ENCODE measurements at places on chromosomes 12 and 14.

DNA sequence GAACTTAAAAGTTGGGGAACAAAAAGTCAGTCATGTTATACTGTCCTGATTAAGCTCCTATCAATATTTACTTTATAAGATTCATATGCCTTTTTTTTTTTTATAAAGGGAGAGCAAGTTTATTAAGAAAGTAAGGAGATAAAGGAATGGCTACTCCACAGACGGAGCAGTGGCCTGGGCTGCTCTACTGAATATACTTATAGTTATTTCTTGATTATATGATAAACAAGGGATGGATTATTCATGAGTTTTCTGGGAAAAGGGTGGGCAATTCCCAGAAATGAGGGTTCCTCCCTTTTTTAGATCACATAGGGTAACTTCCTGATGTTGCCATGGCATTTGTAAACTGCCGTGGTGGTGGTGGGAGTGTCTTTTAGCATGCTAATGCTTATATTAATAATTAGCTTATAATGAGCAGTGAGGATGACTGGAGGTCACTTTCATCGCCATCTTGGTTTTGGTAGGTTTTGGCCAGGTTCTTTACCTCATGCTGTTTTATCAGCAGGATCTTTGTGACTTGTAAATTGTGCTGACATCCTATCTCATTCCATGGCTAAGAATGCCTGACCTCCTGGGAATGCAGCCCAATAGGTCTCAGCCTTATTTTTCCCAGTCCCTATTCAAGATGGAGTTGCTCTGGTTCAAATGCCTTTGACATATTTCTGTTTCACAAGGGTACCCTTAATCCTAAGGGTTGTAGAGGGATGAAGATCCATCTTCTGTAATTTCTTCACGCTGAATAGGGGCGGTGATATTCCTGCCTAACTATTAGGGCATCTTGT, 73.9 kb downstream of the OTOGL start:
- DNase-seq = no peak

GRCh38 chr12:114477989-114478395, 72.0 kb upstream of the TBX5 start:
- no peak for DNase-seq

DNA sequence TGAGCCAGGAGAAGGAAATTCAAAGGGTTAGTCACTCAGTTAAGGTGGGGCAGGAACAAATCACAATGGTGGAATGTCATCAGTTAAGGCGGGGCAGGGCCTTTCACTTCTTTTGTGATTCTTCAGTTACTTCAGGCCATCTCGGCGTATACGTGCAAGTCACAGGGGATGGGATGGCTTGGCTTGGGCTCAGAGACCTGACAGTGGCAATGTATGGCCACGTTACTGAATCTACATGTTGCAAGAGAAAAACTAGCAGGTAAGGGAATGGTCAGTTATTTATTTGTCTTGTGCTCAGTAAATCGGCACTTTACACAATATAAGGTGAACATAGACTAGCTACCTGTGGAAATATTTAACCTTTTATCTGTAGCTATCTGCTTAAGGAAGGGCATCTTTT, 11.9 kb downstream of the SLCO1B3 start:
- no peak for DNase-seq

DNA sequence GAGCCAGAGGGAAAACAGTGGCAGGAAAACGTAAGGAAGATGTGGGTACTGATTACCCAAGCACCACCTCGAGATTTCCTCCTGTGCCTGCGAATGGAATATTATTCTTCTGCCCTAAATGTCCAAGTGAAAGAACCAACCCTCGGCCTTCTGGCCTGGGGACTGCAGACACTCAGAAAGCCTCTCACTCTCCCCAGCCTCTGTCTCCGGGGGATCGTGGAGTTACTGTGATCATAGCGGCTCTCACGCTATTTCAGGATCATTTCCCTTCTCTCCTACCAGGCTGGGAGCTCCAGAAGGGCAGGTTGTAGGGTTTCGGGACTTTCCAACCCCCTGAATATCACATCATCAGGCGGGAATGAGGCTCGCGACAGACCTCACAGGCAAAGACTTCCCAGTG, 68.9 kb downstream of the KDM2B start:
- DNase-seq = no peak

- no peak for DNase-seq
These were observed 14.8 kb upstream of the APOF start for GRCh38 chr12:56377310-56377988.

DNA sequence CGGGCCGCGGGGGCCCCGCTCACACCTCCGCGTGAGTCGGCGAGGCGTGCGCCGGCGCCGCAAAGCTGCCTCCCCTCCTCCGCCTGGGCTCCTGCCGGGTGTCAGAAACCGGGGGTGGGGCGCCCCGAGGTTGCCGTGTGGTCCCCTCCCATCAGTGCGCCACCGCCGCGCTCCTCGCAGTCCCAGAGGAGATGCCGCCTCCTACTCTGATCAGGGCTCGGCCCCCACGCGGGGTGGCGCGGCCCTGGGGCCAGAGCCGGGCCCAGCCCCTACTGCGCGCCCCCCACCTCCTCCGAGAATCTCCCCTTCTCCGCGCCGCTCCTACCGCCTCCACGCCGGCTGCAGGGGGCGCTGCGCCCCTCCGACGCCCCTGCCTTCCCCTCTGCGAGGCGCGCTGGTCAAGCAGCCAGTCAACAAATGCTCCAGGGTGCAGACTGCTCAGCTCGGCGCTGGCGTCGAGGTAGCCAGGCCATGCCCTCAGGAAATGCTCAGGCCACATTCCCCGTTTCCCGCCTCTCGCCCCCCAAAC, 467 bp upstream of the JAG2 start:
- DNase-seq = no peak

DNA sequence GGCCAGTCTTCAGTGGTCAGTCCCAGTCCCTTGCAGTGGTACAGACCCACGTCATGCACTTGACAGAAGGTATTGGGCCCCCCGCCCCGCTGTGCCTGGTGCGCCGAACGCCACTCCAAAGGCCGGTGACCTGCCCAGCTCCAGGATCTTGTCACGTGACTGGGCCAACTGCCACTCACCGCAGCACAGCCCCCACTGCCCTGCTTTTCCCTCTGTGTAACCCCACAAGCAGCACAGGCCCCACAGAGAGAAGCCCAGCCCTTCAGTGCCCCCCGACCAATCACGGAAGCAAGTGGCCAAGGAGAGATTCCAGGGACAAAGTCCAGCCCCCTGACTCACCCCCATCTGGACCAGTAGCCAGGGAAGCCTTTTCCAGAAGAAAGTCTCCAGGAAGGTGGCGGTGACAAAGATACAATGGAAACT, 498 bp downstream of the GPR132 start:
- DNase-seq = no peak

GRCh38 chr14:22118899-22119477, 445.4 kb upstream of the OR4E1 start:
- no peak for DNase-seq

GRCh38 chr14:74843653-74844052, 32.3 kb downstream of the PROX2 start:
- DNase-seq = no peak

- no peak for DNase-seq
These were observed 2.7 kb upstream of the CRIP2 start for GRCh38 chr14:105471823-105472485.

DNA sequence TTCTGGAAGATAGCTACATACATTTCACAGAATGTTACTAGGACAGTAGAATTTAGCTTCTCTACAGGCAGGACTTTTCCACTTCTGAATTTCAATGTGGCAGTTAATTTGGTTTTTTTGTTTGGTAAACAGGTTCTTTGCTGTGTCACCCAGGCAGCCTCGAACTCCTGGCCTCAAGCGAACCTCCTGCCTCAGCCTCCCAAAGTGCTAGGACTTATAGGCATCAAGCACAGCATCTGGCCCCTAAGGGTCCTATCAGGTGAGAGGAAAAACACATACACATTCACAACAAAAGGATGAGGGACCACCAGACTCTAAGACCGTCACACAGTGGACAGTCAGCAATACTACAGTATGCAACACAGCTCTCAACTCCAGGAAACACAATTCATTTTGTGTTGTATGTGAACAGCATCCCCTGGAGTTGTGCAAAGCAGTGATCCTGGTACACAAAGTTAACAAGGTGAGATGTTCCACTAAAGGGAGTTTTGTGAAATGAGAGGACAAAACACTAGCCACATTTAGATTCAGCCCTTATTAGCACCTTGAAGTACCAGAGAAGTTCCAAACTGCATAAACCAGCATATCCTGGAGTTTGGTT, 6.9 kb downstream of the ATP2B1 start:
- DNase-seq = no peak

DNA sequence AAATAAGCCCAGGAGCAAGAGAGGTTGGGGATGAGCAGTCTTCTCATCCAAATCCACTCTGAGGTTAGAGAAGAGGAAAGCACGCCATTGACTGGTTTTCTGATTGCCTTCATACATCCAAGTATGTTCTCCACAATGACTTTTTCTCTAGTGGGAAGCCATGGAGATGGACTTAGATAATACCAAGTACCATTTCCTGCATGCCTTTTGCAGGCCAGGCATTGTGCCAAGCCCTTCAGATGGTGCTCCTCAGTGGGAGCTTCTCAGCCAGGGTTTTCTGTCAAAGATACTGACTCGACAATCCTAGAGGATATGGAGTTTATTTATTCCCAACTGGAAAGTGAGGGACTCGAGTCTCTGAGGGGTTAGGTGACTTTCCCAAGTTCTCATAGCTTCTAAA, 218.0 kb downstream of the ZFP36L1 start:
- no peak for DNase-seq

- no peak for DNase-seq
These were observed 26.0 kb upstream of the RXYLT1 start for GRCh38 chr12:63753743-63754142.

DNA sequence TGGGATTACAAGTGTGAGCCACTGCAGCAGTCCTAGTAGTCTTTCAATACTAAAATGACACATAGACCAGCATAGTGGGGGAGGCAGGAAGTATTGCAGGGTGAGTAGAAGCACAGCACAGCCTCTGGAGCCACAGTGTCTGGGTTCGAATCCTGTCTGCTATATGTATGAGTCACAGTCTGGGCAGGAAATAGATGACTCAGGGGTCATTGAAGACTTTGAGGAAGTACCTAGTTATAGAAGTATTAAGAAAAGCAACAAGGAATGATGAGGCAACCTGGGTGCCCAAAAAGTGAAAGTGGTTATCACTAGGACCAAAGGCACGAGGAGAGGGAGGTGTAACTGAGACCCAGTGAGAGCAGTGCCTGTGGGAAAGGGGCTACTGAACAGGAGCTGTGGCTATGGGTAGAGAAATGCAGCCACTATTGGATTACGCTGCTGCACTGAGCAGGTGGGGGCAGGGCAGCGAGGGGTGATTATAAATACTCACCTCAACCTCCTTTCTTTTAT, 124.0 kb downstream of the PDE3A start:
- no peak for DNase-seq

DNA sequence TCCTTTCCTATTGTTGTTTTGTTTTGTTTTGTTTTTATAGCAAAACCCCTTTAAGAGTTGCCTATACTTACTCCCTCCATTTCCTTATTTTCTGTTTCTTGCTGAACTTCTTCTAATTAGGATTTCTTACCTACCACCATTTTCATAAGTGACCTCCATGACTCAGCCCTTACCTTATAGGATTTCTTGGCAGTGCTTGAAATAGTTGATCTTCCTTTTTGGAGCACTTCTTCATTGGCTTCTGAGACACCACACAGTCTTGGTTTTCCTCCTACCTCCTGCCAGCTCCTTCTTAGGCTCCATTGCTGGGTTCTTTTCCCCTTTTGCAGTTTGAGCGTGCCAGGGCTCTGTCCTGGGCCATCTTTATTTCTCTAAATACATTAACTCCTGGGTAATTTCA, 23.4 kb upstream of the EID3 start:
- DNase-seq = no peak

DNA sequence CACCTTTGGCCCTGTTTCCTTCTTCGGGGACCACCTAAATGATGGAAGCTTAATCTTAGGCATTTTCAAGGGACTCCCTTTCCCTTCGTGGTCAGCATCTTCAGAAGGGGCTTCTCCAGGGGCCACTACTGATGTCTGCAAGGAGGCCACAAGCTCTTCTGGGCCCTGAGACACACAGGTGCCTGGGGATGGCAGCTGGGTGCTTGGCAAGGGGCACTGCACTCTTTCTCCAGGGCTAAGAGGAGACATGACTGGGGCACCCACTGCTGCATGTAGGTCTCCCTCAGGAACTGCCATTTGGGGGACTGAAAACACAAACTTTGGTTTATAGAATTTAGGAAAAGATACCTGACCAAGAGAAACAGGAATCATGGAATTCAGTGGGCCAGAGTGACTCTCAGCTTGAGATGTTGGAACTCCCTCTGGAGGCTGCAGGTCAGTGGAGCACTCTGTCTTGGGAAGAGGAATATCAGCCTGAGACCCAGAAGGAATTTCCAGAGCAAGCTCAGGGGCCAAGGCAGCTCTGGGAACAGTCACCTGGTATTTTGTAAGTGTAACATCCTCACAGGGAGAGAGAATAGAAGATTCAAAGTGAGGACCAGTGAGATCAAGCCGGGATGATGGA, 16.0 kb downstream of the PLD4 start:
- DNase-seq = no peak

DNA sequence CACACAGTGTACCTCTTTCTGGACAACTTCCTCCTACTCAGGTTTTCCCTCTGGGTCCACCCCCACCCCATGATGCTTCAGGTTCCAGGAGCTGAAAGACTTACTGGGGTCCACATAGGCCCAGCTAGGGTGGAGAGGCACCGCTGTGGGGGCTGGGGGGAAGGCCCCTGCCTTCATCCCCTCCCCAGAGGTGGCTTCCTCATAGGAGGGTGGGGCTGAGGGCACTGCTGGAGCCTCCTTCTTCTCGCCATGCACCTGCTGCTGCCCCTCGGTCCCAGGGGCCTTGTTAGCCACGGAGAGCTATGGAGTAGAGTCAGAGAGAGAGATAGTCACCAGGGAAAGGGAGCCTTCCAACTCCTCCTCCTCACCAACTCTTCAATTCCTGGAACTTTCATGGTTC, 2.7 kb downstream of the FAIM2 start:
- DNase-seq = no peak

DNA sequence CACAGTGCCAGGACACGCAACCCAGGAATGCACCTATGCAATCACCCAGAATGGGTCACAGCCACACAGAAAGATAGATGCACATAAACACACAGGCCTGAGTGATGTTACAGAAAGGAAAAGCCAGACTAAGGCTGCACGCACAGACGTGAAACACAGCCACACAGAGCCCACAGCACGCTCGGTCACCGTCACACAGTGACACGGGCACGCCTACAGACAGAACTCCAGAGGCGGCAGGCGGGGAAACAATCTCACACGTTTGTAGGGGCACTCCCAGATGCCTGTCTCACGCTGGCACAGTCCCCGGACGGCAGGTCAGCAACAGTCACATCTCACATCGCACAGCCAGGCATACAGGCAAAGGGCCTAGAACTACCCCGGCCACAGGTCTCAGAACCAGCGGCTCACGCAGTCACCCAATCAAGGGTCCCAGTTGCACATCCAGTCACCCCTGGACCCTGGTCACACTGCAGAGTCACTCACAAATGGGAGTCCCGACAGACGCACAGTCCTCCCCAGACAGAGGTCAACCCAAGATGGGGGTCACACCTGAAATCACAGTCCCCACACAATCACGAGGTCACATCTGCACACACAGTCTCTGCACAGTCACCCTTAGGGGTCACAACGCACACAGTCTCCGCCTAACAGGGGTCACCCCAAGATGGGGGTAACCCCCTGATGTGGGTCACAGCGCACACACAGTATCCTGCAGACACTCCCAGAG, 790 bp downstream of the SSH1 start:
- no peak for DNase-seq

- DNase-seq = no peak
These were observed 10.6 kb downstream of the BBS10 start for GRCh38 chr12:76337583-76337982.

GRCh38 chr14:94960285-94961001, 190.5 kb upstream of the GSC start:
- DNase-seq = peak; percentile 34
